M059J (cell line): ENCODE measurements at places on chromosomes 12 and 14.

- DNase-seq: no peak
Observed at GRCh38 chr12:23359975-23360701, 589.3 kb downstream of the SOX5 start.

- DNase-seq: no peak
Observed at GRCh38 chr12:15924956-15925355, 13.8 kb downstream of the DERA start.

DNA sequence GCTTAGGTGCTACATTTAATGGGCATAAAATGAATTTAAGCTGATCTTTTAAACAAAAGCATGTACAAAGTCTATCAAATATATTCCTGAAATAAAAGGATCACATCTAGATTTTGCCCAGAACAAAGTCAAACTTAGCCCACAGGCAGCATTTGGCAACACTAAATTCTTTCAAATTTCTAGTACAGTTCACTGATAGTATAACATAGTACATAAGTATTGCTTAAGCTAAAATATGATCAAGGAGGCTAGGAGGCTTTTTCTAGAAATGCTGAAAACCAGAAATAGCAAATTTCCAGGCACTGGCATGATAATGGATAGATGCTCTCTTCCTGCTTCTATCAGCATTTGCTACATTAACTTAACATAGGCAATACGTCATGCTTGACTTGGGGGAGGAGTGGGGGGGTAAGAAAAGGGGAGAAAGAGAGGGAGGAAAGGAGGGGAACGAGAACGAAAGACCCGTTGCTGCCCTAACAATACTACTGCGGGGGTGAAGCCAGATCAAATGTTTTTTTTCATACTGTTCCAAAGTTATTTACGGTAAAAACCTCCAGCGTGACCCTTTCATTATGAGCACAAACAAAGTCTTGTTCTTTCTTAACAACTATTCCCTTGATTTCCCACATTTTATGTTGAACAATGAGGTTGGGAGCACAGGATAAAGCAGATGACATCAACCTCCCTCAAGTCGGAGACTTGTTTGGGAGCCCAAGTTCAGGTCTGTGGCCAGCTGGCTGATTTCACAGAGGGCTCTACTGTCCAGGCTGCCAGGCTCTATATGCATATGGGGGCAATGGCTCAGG is 10.6 kb downstream of the TMED10 start:
- DNase-seq: no peak

DNA sequence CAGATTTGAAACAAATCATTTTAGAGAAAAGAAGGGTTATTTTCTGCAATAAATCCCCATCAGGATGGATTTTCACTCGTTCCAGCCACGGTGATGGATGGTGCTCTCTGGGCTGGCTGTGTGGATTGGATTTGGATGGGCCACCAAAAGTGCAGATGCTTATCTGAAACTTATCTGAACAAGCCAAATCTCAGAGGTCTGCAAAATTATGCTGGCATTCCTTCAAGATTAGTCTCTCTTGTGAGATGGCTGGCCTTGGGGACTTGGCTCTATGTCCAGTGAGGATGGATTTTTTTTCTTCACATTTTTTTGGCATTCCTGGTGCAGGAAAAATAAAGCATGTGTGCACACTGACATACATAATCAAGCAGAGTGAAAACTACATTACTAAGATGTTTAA is 341.9 kb downstream of the GXYLT1 start:
- DNase-seq: peak; percentile 73

- DNase-seq: peak; percentile 95
Observed at GRCh38 chr14:33914676-33915516, 36.0 kb downstream of the EGLN3 start.

DNA sequence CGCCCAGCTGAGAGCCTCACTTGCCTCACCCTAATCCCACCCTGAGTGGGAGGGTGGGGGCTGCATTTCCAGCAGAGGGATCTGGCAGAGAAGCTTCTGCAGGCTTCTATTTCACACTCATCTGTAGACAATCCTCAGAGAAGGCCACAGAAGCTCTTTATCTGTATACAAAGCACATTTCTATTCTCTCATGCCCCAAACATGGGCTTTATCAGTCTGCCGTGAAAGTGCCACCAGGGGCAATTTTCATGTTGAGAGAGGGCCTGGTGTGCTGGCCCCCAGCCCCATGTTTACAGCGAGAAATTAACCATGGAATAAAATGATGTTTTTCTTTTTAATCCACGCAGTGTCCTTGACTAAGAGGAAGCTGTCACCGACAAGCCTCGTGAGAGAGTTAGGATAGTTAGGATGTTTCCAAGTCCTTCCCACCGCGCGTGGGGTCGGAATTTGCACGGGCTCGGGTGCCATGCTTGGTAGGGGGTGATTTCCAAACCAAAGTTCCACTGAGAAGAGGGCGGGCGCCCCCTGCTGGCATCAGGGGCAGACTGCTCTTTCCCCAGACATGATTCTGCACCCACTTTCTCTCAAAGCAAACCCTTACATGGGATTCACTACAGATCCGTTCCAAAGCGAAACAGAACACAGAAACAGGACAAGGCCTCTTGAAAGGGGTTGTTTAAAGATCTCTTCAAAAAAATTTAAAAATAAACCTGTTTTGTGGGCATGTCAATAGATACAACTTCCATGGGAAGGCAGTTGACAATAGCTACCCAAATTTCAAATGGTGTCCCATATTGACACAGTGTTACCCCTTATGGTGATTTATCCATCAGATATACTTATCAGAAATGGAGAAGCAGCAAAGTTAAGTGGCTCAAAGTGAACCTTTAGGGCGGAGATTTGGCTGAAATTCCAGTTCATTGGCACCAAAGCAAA is 19.4 kb downstream of the BDKRB1 start:
- peak; percentile 48 for DNase-seq
